CD4-positive, alpha-beta T cell treated with Interleukin-4 for 1 hour (primary cell): ENCODE measurements at places on chromosomes 16 and 17.

- no peak for DNase-seq
Measured at GRCh38 chr16:86725401-86725800, 147.1 kb downstream of the FOXL1 start.

GRCh38 chr17:75069783-75070182 is 18.0 kb upstream of the SLC16A5 start:
- no peak for DNase-seq

GRCh38 chr16:79912592-79913310 is 312.2 kb upstream of the MAF start:
- DNase-seq = no peak

DNA sequence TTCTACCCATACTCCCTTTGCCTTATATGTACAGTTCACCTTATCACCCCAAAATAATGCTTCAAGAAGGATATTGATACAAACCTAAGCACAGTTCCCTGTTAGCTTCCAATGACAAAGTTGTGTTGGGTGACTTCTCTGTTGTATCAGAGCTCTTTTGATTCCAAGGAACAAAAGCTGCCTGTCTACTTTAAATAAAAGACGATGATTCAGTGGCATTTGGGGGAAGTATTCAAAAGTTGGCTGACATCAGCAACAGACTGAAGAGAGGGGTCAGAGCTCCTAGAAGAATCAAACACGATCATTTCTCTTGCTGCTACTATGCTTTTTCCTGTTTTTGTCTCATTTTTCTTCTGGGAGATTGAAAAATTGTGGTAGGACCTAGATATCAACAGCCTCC is 69.4 kb upstream of the CA10 start:
- no peak for DNase-seq

DNA sequence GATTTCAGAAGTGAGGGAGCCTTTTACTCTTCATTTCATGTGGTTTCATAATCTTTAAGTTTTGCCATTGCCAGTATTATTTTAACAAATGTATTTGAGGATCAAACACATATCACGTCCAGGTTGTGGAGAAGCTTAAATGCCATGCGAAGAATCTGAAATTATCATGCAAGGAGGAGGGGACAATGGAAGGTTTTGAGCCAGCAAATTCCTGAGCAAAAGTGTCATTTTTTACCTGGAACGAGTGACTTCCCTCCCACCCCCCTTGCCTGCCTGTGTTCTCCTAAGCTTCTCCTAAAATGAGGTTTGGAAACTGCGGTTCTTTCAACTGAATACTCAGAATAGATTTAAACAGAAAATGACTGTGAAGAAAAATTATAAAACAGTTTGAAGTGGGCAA is 77.6 kb downstream of the C16orf95 start:
- no peak for DNase-seq

DNA sequence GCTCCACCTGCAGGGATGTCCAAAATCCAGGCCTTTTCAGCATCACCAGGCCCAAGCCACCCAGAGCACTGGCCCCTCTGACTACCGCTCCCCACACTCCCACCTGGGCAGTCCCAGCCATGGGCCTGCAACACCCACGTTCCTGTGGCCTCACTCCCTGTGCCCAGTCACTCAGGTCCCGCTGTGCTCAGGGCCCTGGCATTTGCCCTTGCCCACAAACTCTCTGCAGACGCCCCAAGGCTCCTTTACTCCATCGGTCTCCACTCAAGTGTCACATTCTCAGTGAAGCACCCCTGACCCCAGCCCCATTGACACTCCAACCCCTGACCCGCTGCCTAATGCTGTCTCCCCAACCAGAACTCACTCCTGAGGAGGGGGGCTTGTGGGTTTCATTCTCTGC is 23.6 kb downstream of the MPG start:
- DNase-seq = no peak

GRCh38 chr17:27858621-27859305 is 34.4 kb downstream of the LYRM9 start:
- DNase-seq = no peak

DNA sequence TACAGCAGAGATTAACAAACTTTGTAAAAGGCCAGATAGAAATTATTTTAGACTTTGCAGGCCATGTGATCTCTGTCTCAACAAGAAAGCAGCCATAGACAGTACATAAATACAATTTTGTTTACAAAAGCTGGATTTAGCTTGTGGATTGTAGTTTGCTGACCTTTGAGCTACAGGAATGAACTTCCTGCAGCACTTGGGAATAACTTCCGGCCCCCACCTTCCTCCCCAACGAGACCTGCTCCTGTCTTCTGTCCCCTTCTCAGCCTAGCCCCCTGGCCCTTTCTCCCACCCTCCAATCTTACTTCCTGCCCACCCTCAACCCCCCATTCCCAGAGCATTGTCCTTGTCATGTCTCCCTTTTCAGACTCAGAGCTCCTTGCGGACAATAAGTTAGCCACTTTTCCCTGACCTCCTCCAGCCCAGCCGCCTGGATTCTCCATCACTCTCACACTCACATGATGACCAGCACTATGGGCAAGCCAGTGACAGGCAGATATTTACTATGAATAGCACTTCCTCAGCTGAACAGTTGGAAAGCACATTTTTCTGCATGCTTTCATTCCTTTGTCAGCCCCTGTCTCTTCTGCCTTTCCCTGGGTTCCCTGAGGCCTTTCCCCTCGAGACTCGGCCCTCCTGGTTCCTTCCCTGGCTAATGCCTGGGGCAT is 27.6 kb upstream of the DLX3 start:
- no peak for DNase-seq

- no peak for DNase-seq
Measured at GRCh38 chr16:5509336-5509735, 411.7 kb upstream of the EEF2KMT start.

- no peak for DNase-seq
Measured at GRCh38 chr16:63856537-63856936, 1265.3 kb downstream of the CDH11 start.

DNA sequence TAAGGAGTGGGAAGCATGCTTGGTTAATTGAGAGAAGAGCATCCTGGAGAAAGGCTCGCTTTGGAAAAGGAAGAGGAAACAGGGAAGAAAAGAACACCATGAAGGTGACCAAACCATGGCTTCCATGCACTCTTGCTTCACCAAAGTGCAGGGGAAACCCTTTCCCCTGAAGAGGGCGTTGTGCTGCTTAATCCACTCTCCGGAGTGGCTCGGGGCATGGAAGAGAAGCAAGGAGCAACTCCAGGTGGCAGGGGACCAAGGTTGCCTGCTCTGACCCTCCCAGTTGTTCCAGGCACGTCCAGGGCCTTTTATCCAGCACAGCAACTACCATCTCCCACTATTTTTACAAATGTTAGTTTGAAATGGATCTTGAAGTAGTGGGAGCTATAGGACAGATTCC is 108.1 kb downstream of the STX8 start:
- DNase-seq = no peak

GRCh38 chr17:63988127-63988478 is 10.0 kb upstream of the PRR29 start:
- DNase-seq = no peak
